CD4-positive, alpha-beta T cell treated with Interleukin-6 for 4 hours (primary cell): ENCODE measurements at places on chromosomes 2 and 18.
A peak's percentile ranks its signal among the peaks of the same experiment; 100 is the strongest.

GRCh38 chr2:191773136-191773535, 73.8 kb downstream of the CAVIN2 start:
- DNase-seq: no peak

DNA sequence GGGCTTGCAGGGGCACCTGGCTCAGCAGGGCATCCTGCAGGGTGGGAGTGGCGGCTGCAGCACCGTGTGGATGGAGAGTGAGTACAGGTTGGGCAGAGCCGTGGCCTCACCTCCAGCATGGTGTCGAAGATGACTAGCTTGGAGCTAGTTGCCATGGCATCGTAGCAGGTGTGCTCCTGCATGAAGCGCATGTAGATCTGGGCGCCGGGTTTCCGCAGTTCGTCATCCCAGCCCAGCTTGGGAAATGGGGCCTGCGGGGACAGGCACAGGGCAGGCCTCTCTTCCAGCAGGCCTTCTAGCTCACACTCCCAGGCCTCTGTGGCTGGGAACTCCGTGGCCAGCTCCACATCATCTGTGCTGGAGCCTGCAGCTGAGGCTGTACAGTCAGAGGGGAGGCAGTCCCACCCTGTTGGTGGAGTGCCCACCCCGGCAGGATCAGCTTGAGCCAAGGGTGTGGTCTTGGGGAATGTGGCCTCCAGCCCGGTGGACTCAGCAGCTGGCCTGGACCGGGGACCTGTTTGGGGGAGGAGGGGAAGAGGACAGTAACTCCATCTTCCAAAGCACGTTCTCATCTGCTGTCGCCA, 1.6 kb downstream of the PRKAG3 start:
- DNase-seq: no peak

GRCh38 chr2:120258196-120258595, 5.5 kb downstream of the RALB start:
- DNase-seq: no peak

DNA sequence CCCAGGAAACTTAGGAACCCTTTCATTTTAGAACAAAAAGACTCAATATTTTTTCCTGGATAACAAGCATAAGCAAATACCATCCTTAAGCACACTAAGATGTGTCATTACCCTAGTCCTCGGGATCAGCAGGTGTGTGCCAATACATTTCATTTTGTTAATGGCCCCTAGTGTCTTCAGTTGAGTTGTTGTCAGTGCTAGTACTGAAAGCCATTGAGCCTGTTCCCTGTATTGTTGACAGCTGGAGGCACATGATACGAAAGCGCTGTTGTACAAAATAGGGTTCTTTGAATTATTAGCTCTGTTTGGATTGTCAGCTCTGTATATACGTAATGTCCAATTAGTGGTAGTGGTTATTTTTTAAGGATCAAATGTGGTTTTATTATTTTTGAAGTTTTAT, 29.5 kb downstream of the VAPA start:
- DNase-seq: no peak

DNA sequence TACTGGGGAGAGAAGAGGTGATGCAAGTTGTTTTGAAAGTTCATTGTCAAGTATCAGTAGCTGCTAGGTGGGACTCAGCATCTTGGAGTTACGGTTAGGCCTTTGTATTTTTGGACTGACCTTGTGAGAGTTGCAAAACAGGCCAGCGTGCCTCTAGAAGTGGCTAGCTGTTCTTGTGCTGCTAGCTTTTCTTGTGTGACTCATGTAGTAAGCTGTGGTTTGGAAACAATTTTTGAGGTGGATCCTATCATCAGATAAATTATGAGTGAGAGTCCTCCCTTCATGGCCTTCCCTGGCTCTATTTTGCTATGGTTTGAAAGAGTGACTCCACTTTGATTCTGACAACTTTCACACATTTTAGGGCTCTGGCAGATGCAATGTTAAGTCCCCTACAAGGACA, 409.2 kb upstream of the HS6ST1 start:
- DNase-seq: no peak

GRCh38 chr2:241067501-241068135, 34.5 kb downstream of the MTERF4 start:
- DNase-seq: no peak

- no peak for DNase-seq
Measured at GRCh38 chr2:43405829-43406228, 179.4 kb upstream of the ZFP36L2 start.

- no peak for DNase-seq
Measured at GRCh38 chr2:239951129-239951734, 73.9 kb downstream of the NDUFA10 start.

GRCh38 chr2:68562934-68563333, 80.4 kb upstream of the PROKR1 start:
- DNase-seq: no peak

- DNase-seq: no peak
Measured at GRCh38 chr18:616380-616995, 19.7 kb downstream of the CLUL1 start.

DNA sequence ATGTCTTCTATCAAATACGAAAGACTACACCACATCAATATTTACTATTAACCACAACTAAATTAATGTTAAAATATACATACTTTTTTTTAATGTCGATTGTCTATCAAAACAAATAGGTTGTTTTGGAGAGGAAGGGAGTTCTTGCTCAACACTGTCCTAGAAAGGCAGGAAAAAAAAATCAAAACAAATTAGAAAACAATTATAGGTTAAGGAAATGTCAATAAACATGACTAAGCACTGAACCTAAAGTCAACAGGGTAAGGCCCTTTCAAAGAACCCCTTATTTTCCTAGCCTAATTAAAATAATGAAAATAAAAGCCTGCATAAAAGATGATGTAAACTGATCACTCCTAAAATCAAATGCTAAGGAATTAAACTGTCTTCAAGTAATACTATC, 2.8 kb downstream of the CEP76 start:
- DNase-seq: no peak

DNA sequence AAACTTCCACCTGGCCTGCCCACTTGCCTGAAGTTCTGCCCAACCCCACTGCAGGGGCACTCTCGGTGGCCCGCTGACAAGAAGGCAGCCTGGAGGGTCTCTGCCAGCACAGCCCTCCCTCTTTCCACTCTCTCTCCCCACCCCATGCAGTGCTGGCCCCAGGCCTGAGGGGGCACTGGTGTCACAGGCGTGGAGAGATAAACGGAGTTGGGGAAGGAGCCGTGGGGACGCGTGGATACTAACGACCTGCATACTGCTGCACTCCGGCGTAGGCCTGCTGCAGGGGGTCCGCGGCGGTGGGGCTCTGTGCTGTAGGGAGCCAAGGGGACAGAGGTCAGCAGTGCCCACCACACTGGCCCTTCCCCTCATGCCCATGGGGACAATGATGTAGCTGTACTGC, 299.3 kb downstream of the CELF4 start:
- DNase-seq: no peak

- DNase-seq: no peak
Measured at GRCh38 chr2:24214880-24215279, 40.0 kb downstream of the FAM228A start.

DNA sequence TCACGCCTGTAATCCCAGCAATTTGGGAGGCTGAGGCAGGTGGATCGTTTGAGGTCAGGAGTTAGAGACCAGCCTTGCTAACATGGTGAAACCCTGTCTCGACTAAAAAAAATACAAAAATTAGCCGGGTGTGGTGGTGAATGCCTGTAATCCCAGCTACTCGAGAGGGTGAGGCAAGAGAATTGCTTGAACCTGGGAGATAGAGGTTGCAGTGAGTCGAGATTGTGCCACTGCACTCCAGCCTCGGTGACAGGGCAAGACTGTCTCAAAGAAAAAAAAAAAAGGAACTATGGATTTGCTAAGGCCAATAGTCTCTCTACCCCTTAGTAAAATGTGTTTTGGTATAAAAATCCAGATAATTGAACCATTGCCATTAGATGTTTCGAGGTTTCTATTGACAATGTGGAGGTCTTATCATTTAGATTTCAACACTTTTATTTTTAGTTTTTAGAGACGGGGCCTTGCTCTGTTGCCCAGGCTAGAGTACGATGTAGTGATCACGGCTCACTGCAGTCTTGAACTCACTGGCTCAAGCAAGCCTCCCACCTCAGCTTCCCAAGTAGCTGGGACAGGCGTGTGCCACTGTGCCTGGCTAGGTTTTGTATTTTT, 1.1 kb upstream of the TXNDC2 start:
- no peak for DNase-seq

GRCh38 chr2:16272038-16272788, 331.9 kb downstream of the MYCN start:
- DNase-seq: no peak

DNA sequence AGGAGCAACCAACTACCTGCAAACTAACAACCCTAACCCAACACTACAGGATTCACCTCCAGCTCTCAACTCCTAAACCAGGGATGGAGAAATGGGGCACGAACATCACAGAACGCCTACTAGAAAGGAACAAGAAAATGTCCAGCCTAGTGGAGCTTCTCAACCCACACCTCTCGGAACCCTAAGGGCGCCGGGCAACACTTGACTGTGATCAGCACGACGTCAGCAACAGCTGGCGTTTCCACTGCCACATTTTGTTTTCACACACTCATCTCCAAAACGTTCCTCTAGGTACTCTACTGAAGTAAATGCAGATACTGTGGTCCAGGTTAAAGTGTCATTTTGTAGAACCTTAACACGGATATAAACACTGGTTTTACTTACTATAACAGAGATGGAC, 4.2 kb downstream of the RNASEH1 start:
- DNase-seq: no peak

- peak; percentile 38 for DNase-seq
Measured at GRCh38 chr18:79950515-79951341, 725 bp downstream of the SLC66A2 start.

DNA sequence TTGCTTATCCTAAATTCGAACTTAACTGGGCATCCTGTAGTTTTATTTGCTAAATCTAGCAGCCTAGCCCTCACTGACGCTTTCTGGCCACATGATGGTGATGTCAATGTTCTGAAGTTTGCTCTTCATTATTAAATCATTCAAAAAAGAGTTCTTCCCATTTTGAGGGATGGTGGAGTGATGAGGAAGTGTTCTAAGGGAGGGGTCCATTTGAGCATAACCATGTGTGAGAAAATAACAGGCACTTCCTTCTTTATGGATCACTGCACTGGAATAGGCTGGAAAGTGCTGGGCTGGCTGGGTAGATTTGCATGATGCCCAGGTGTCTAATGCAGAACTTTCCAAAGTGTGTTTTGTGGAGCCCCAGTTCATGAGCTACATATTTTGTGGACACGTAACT, 74.2 kb downstream of the TNFRSF11A start:
- DNase-seq: no peak

- no peak for DNase-seq
Measured at GRCh38 chr2:39723946-39724827, 54.9 kb downstream of the THUMPD2 start.

GRCh38 chr2:18346344-18346743, 214.1 kb downstream of the RDH14 start:
- DNase-seq: no peak

DNA sequence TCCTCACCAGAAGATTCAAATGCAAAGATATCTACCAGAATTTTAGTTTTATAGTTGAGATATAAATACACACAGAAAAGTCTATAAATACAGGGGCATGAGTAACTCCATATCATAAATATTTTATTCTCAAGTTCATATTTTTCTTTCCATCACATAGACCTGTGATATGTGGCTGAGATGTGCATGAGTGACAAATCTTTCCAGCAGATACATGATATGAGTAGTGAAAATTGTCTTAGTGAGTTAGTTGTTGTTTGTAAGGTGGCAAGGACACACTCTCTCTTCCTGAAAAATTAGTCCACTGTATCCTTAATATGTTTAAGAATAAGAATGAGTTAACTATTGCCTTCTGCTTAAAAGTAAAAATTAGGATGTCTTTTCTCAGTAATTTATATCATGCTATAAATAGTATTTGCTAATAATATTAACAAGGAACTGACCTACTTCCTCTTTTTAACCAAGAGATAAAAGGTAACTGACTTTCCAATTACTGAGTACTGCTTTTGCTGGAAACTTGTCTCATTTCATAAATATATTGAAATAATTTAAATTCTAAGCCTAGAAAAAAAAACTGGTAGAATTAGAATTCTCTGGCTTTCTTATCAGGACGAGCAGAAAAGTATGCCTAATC, 85.2 kb upstream of the SESTD1 start:
- DNase-seq: no peak

- DNase-seq: no peak
Measured at GRCh38 chr18:54734059-54734458, 94.2 kb upstream of the RAB27B start.

DNA sequence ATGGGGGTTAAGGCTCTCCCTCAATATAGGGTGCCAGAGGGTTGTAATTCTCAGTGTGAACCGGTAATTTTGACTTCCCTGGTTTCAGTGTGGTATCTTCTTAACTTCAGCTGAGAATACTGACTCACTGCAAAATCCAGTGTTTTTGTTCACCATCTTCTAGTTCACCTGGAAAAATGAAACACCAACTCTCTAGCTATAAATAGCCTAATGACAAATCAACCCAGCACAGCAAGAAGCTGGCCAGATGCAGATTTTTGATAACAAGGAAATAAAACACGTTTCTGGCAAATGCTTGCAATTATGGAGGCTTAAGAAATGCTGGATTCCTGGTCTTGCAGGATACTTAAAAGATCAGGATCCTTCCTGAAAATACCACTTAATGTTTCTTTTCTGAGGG, 192.3 kb downstream of the CLIP4 start:
- DNase-seq: no peak

- no peak for DNase-seq
Measured at GRCh38 chr2:78281164-78281563, 744.3 kb upstream of the REG3G start.

DNA sequence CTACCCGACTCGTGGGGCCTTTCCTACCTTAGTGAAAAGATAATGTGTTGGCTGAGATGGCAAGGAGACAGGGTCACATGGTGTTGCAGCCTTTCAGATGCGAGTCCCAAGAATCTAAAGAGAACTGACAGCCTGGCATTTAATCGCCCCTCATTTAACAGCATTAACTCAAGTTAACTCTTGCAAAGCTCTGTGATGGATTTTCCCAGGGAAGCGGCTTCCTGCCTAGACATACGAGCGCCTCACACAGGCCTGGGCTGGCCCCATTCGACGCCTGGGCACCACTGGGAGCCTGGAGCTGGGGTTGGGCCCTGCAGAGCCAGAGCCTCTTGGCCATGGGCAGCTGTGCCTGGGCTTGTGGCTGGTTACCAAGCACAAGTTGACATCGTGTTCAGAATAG, 140.8 kb downstream of the SEPTIN10 start:
- no peak for DNase-seq

DNA sequence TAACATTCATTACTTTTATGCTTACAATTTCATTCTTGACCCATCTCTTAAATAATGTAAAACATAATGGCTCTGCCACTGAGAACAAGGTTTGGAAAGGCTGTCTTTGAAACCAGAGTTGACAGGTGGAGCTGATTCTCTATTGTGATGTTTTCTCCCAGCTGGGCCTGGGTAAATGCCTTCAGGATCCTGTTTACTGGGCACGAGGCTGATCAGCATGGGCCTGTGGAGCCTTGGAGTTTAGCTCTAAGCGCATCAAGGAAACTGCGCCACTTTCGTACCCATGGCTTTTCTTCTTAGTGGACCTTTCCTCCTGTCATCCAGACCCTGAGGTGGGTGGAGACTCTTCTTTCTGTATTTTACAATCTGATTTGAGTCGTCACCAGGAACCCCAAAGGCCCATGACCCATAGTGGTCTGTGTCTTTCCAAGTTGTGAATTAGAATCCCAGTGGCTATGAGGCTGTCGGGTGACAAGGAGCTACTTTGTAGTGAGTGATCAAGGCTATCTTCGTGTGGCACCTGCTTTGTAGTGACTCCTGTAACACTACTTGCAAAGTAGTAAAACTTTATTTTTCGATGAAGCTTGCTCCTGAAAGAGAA, 123.1 kb downstream of the LPIN1 start:
- DNase-seq: no peak
